Effector memory CD8-positive, alpha-beta T cell (primary cell): ENCODE measurements at places on chromosomes 7 and 10.

- no peak for DNase-seq
These were observed 41.8 kb upstream of the TMEM236 start for GRCh38 chr10:17710181-17710580.

- no peak for DNase-seq
These were observed 74.8 kb upstream of the PALS2 start for GRCh38 chr7:24498439-24498838.

DNA sequence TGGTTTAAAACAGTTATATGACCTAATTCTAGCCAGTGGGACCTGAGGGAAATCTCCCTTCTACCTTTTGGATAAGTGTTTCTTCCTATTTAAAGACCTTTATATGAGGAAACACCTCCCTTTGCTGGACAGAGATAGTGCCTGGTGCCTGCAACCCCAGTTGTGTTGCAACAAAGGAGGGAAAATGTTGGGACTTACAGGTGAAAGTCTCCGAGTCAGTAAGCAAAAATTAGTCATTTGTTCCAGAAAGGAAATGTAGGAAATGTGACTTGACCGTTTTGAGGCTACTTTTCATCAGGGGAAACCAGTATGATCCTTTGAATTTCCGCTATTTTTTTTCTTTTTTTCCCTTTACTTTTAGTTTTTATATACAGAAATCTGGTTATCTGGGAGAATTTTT is 165.5 kb downstream of the DKK1 start:
- no peak for DNase-seq

- no peak for DNase-seq
These were observed 77.8 kb upstream of the FAM133B start for GRCh38 chr7:92667816-92668535.

- DNase-seq: no peak
These were observed 1.6 kb downstream of the FFAR4 start for GRCh38 chr10:93568105-93568390.

DNA sequence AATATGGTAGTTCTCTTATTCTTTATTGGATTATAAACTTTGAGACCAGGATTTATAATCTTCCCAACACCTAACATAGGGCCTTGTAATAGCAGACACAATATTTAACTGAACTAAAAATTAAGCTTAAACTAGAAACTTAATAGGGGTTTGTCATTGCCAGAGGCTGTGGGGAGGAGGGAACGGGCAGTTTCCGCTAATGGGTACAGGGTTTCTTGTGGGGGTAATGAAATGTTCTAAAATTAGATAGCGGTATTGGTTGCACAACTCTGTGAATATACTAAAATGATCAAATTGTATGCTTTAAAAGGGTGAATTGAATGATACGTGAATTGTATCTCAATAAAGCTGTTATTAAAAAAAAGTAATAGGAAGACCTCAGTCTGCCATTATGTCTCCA is 45.4 kb downstream of the NT5C2 start:
- no peak for DNase-seq

DNA sequence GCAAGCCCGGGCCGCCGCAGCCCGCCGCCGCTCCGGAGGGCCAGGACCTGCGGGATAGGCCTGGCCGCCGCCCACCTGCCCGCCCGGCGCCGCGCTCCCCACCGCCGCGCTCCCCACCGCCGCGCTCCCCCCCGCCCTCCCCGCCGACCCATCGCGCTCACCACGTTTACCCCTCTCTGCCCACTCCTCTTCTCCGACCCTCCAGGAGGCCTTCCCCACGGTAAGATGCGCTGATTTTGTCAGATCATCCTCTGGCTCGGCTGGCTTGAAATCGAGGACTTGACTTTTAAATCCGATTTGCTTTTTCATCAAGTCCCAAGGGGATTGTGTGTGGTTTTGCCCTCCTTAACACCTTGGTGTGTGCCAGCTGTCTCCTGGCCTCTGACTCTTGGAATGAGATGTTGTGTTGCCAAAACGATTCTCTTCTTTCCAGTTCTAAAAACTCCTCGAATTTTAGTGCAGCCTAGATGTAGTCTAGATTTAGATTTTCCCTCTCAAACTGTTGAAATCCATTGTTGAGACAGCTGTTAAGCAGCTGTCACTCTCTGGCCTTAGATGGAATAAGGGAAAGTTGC is 738 bp downstream of the POM121 start:
- DNase-seq: no peak

- no peak for DNase-seq
These were observed 21.3 kb downstream of the TBC1D12 start for GRCh38 chr10:94423627-94424026.

DNA sequence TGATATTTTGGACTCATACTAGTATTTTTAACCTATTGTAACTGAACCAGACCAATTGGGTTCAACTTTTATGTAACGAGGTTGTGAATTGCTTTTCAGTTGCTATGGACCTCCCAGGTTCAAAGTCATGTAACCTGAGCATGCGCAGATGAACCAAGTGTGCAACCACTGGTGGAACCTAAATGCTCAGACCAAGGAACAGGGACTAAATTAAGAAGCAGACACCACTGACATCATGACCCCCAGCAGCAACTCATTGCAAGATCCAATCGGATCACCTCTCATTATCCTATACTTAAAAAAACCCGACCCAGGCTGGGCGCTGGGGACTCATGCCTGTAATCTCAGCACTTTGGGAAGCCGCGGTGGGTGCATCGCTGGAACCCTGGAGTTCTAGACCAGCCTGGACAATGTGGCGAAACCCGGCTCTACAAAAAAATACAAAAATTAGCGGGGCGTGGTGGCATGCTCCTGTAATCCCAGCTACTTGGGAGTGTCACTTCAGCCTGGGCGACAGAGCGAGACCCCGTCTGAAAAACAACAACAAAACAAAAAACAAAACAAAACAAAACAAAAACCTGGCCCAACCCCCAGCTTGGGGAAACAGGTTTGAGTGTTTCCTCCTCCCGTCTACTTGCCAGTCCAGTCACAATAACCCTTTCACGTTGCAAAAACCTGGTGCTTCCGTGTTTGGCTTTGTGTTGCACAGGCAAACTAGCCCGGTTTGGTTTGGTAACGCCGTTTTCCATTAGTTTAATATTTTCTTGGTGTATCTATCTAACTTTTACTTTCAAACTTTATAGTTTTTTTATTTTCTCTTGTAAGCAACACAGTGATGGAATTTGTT is 11.3 kb upstream of the ZNF518A start:
- no peak for DNase-seq

- DNase-seq: no peak
These were observed 205.2 kb downstream of the STK31 start for GRCh38 chr7:23915236-23915635.

- DNase-seq: no peak
These were observed 318.4 kb upstream of the KAT6B start for GRCh38 chr10:74507951-74508350.

DNA sequence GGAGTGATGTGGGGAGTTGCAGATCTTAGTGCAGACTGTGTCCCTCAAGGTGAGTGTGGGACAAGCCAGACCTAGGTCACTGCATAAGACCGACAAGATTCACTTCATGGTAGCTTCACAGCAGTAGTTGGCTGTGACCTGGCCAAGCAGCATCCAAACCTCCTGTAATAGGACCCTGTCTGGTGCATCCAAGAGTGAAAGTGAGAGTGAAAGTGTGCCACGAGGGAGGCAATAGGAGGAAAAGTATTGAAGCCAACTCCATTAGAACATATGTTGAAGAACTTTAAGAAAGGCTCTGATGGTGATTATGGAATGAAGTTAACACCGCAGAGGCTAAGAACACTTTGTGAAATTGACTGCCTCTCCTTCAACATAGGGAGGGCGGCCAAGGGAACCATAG is 7.8 kb upstream of the ZNF33B start:
- DNase-seq: no peak

DNA sequence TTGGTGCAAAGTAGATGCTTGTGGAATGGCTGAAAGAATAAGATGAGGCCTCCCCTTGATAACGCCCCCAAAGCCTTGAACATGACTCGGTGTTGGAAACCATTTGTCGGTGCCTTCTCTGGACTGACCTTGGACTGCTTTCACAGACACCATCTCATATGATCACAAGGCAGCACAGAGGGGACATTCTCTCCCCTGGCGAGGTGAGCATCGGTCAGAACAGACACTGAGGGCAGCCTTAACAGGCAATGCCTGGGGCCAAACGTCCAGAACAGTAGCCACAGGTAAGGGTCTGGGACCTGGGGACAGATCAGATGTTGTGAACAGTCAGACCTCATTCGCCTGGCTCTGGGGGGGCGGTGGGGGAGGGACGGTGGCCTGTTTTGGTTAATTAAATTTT is 2.8 kb upstream of the TRRAP start:
- DNase-seq: no peak
